NCI-H1436 (cell line): ENCODE measurements at places on chromosomes 11 and 22.

DNA sequence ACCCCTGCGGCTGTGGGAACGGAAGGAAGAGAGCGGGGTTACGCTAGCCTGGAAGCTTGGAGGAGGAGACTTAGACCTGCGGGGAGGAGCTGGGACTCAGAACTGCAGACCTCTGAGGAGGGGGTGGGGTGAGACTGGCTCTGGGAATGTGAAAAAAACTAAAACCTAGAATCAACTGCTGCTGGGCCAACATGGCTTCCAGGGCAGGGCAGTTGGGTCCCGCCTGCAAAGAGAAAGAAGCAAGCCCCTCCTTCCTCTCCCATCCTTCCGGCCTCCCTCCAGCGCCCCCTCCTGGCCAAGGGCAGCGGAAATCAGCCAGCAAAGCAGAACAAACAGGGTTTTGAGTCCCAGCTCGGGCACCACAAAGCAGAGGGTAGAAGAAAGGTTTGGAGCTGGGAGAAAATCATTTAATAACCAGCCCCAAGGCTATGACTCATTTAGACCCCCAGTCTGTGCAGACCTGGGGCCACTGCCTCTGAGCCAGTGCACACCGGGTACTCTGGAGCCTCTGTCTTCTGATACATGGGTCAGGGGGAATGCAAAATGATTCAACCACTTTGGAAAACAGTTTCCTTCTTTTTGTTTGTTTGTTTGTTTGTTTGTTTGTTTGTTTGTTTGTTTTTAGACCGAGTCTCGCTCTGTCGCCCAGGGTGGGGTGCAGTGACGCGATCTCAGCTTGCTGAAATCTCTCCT lies 7.3 kb upstream of the NCF4 start:
- peak; percentile 37 for DNase-seq

DNA sequence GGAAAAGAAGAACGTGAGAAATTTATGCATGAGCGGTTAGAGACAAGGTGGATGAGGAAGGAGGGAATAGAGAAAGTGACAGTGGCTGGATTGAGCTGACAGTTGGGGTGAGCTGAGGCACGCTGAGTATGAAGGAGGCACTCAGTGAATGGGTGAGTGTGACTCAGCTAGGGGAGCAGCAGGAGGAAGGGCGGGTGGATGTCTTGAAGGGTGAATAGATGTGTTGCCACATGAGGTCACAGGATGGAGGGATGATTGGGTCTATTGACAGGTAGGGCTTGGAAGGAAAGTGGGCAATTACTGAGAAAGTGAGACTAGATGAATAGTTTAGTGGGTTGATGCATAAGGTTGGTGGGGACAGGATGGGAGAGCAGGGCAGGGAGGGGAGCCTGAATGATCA lies 8.0 kb downstream of the IFITM10 start:
- DNase-seq, result no peak

DNA sequence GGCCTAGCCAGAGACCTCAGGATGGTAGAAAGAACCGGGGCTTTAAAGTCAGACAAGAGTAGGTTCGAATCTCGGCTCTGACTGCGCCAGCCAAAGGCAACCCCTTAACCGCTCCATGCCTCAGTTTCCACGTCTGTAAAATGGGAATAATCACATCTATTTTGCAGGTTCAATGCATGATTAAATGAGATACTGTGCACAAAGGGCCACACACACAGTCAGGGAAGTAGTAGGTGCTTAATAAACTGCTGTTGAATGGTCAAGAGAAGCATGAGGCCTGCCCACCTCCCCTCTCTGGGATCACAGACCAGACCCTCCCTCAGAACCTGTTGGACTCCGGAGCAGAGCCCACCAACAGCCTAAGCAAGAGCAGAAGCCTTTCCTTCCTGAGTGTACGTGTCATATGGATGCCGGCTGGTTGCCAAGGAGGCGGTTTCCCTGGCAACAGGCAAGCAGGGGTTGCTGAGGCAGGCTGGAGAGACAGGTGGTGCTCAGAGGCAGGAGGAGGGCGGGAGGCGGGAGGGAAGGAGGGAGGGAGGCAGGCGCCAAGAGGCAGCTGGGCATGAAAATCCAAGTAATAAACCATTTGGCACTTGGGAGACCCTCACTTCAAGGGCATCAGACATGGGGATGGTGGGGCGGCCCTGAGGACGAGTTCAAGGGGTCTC lies 43.9 kb downstream of the NFAM1 start:
- peak; percentile 97 for DNase-seq

DNA sequence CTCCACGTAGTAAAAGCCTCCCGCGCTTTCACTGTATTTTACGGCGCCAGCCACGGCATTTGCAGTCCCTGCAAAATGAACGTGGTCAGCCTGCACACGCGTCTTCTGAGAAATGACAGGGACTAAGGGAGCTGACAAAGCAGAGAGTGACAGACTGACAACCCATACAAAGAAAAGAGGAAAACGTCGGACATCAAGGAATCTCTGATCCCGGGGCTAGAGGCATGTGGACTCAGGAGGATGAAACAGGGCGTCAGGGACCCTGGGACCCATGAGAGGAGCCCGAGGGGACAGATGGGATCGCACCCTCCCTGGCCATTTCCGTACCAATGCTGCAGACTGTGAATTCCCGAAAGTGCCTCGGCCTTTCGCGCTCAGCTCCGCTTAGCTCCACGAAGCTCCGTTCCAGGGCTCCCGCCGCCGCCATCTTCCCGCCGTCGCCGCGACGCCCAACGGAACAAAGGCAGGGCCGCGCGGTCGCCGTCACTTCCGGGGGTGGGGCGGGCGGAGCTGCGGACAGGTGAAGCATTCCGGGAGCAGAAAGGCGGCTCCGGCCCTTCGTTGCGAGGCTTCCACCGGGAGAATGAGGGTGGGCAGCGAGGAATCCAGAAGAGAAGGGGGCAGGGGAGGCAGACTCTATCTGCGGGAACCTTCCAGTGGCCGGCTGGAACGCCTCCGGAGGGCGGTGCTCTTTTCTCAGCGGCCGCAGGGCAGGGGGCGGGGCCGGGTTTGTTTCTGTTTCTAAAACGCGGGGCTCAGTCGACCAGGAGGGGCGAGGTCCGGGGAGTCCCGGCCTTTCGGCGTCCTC lies at the start of gene NUP160:
Gene NUP160, minus strand, starts transcription at position 459 of the 808 bp plus-strand sequence. Its CDS starts 32 bp downstream, at position 427.
- peak; percentile 58 for DNase-seq

DNA sequence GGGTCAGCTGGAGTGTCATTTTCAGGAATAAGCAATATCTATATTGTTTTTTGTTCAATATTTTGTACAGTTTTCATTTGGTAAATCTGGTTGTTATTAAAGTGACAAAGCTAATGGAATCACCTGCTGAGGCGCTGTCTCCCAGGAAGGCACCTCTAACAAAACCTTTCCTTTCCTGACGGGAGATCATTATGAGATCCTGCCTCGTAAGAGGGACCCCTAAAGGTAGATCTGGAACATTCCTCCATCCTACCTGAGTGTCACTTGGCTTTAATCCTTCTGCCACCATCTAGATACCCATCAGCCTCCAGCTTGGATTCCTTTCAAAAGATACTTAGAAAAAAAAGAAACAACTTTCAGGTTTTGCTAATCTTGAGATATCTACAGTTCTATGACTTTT lies 157.7 kb downstream of the FAT3 start:
- DNase-seq, result no peak

DNA sequence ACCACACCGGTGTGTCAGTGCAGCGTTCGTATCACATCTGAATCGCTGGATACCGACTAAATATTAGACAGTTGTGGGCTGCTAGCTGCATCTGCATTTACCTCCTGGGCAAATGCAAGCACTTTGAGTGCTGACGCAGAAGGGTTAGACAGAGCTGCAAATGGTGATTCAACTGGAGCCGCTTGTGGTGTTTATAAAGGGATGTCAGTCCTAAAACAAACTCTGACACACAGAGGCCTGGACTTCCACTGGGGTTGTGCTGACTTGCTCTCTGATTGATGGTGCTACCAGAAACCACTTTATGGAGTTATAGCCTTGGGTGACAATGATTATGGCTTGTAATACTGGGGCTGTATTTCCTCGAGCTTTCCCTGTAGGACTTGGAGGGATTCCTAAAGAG lies 374.4 kb downstream of the NTM start:
- no peak for DNase-seq

DNA sequence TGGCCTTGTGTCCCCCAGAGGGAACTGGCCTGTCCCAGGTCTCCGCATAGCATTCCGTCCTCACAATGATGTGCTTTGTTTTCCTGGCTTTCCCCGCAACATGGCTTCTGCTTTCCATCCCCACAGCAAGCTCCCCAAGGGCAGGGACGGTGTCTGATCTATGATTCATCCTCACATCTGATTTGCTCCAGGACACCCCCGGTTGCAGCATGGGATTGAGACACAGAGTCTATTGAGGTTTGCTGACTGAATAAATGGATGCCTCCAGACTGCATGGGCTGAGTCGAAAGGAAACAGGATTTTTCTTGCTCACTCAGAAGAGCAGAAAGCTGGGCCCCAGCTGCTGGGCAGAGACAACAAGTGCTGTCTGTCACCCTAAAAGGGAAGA lies 40.2 kb downstream of the LMO1 start:
- DNase-seq, result no peak

- no peak for DNase-seq
These were observed 31.1 kb downstream of the IGF2 start for GRCh38 chr11:2107941-2108630.
